ENCODE measurements at places on chromosomes 7 and 10.

- peak; percentile 79 for DNase-seq
Observed at GRCh38 chr10:79273604-79274003, 73.7 kb upstream of the PPIF start.

GRCh38 chr7:36236073-36236472 is 83.0 kb downstream of the EEPD1 start:
- no peak for DNase-seq

- DNase-seq, result no peak
Observed at GRCh38 chr10:13328613-13329012, 19.5 kb downstream of the SEPHS1 start.

DNA sequence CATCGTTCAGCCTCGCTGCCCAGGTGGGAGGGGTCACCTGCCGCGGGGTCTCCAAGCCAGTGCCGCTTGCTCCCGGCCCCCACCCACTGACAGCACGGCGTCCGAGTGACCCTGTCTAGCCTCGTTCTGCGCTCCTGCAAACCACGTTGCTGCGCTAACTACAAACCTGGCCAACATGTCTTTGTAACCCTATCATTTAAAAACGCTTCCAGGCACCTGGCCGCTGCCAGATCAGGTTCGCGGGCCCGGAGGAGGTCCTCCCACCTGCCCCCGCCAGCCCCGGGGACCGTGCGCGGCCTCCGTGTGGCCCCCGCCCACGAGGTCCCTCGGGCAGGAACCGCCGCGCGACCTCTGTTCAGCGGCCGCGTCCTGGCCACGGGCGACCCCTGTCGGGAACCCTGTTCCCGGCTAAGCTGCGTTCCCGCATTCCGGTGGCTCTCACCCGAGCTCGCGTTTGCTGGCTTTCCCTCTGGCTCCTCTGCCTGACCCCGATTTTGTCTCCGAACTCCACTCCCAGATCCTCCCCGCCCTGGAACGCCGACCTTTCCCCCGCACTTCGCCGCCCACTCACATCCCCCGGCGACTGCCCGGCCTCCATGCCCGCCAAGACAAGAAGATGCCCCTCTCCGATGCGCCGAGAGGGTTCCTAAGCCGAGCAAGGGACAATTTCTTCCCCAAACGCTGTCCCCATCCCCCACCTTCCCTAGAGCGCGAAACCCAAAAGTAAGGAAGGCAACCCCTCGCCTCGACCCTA is 2.4 kb downstream of the SFMBT2 start:
- DNase-seq, result peak; percentile 82

DNA sequence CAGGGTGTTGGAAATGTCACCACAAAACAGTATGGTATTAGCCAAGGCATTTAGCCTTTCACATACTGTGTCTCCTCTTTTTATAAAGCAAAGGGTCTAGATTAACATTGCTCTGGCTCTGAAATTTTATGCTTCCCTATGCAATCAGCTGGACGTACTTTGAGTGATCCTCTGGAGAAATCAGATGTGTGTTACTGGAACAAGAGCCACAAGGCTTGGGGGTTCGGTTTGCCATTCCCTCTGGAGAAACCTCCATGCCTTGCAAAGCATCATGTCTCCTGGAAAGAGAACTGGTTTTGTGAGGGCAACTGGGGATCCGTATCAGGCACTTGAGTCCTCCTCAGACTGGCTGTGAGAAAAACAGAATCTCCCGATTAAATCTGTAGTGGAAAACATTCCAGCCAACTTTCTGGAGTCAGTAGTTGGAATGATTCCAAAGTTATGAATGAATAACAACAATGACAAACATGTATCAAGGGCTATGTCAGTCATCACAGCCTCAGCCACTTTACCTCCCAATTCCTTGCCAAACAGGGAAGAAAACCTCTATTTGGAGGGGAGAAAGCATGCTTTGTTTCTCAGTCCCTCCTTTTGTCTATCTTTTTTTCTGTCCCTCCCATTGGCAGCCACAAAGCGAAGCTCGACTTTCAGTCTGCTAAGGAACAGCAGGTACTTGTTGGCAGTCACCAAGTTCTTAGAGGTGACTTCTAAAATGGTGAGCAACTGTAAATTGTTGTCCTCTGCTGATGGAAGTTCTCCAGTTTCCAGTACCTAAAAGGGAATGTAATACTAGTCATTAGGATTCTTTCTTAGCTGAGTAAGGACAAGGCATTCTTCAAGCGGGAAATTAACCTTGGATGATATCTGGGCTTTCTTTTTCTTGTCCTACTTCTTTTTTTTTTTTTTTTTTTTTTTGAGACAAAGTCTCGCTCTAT is 864.8 kb upstream of the AUTS2 start:
- peak; percentile 55 for DNase-seq

DNA sequence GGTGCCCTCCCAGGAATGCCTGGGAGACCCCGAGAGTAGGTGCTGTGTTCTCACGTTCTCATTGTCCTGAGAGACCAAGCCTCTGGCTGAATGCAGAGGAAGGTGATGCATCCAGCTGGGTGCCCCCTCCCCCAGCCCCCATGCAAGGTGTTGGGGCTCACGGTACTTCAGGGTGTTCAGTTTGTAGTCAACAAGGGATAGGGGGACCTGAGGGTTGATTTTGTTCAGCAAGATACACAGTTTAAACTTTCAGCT is 60.4 kb upstream of the DUSP5 start:
- DNase-seq, result no peak

- DNase-seq, result no peak
Observed at GRCh38 chr10:125994601-125995000, 98.2 kb downstream of the FANK1 start.

DNA sequence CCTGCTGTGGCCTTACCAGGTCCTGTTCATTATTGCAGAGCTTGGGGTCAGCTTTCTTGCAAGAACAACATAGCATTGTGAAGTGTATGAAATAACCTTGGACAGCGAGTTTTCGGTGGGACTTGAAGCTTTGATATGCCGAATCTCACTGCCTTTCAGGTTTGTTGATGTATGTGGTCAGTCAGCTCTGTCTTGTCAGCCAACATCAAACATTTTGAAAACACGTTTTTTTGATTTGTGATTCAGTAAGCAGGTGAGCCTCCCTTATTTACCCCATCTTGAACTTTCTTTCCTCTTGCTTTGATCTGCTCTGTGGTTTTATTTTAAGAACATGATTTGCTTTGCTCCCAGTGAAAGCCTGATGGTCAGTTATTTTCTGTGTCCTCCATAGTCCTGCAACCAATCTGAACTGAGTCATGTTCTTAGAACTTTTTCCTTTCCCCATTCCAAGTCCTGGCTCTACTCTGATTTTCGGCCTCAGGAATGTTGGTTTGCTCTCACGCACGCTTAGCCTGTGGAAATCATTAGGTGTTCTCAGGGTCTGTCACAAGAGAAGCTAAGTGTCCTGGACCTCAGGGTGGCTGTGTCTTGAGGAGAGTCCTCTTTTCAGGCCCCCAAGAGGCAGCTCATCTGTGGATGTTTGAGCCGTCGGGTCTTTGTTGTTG is 8.7 kb downstream of the WBP1L start:
- no peak for DNase-seq

GRCh38 chr7:68725843-68726785 is 872.2 kb upstream of the AUTS2 start:
- no peak for DNase-seq

- no peak for DNase-seq
Observed at GRCh38 chr10:59281861-59282260, 80.5 kb downstream of the FAM13C start.

DNA sequence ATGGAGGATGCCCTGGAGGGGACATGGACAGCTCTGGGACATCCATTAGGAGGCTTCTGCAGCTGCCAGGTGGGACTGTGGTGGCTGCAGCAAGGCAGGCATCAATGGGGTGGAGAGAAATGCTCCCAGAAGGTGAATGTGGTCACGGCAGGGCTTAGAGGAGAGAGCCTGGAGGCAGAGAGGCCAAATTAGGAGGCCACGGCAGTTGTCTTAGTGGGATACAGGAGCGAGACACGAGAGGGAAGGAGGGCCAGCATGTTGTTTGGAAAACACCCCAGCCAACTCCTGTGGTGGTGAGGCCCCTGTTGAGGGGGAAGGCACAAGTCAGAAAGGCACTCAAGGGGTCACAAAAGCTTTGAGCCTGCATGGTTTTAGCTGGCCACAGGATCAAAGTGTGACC is 14.6 kb upstream of the ECHDC3 start:
- no peak for DNase-seq

GRCh38 chr10:6098156-6098555 is 9.3 kb downstream of the RBM17 start:
- DNase-seq, result no peak

DNA sequence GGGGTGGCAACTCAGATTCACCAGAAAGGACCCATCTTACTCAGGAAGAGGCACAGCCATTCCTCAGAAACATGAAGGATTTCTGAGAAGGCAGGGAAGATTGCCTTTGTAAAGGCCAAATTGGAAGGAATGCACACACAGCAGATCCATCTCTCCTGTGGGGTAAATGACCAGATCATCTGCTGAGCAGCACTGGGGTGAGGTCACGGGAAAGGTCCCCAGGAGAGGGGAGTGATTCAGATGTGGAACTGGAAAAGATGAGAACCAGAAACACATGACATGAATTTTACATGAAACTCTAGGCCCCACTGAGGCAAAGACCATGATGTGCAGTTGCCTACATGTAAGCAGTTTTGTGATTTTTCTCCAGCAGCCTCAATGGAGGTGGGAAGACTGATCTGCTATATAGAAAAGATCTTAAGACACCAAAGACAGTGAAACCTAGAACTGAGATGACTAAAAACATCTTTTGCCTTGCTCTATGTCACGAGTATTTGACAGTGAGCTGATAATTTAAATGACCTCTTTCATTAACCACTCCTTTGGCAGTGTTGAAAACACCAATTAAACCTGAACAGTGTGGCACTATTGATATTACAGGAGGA is 91.6 kb downstream of the AMPH start:
- no peak for DNase-seq

DNA sequence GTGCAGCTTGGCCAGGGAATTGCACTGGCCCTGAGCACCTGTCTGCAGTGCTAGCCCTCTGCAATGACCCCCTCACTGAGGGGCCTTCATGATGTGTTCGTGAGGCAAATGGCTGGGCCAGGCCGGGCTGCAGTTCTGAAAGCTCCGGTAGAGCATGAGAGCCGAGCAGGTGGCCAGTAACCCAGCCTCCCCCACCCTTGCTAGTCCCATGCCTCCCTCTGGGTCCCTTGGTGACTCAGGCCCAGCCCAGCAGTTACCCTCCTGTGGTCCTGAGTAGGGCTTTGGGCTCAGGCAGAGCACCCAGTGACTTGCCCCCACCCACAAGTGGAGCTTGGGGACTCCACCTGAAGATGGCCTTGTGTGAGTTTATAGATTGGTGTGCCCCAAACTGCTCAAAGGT is 16.1 kb upstream of the CSGALNACT2 start:
- no peak for DNase-seq

DNA sequence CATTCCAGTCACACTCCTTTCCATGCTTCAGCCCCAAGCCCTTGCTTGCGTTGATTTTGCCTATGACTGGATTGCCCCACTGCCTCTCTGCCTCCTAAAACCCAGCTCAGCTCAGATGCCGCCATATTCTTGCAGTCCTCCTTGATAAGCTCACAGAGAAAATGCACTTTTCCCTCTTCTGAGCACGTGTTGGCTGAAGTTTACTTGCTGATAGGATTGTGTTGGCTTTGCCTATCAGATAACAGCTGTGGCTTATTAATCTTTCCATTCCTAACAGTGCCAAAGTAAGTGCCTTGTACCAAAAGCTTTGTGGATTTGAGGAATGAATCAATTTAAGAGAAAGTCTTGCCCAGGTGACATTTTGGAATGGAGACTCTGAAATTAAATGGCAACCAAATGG is 249.2 kb downstream of the PHTF2 start:
- DNase-seq, result no peak

DNA sequence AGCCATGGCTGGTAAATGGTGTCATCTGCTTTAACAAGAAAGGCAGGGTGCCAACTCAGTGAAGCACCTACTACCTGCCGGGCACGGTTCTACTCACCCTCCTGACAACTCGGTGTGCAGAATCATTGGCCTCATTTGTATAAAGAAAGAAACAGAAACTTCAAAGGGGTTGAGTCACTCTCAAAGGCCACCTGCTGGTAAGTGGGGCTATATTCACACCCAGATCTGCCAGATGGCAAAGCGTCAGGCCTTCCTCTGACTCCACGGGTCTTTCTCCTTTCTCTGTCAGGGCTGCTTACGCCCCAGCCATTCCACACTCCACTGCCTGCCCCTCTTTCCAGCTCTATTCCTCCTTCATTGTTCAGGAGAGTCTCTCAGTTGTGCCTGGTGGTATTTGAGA is 309.2 kb downstream of the GFRA1 start:
- no peak for DNase-seq

GRCh38 chr7:87155788-87156187 is 3.5 kb downstream of the DMTF1 start:
- no peak for DNase-seq

DNA sequence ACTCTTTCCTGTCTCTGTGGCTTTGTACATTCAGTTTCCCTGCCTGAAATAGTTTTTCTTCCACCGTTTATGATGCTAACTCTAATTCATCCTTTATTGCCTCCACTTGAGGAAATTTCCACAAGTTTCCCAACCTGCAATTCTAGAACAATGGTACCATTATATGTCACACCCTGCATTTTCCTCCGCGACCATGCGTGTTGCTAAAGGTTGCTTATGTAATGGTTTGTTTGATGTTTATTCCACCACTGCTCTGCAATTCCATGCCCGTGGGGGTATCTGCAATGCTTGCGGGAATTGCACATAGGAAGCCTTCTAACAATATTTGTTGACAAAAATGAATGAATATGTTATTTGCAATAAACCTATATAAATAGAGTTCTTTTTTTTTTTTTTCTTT is 69.5 kb upstream of the ST8SIA6 start:
- DNase-seq, result no peak

DNA sequence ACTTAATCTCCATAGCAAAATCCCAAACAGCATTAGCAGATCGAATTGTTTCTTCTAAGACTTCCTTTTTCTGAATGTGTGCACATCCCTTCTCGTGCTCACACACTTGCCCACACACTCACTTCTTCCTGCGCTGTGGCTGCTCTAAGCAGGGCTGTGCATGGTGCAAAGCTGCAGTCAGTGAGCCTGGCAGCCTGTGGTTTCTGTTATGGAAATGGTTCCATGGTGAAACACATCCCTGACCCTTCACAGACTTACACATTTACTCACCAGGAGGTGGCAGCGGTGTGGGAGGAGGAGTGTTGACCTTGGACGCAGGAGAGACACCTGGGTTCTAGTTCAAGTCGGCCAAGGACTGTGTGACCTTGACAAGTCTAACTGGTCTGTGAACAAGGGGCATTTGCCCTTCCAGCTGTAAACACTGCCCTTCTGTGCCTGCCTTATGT is 24.9 kb downstream of the MTURN start:
- DNase-seq, result no peak

- peak; percentile 63 for DNase-seq
Observed at GRCh38 chr7:45089341-45089891, 647 bp upstream of the NACAD start.

DNA sequence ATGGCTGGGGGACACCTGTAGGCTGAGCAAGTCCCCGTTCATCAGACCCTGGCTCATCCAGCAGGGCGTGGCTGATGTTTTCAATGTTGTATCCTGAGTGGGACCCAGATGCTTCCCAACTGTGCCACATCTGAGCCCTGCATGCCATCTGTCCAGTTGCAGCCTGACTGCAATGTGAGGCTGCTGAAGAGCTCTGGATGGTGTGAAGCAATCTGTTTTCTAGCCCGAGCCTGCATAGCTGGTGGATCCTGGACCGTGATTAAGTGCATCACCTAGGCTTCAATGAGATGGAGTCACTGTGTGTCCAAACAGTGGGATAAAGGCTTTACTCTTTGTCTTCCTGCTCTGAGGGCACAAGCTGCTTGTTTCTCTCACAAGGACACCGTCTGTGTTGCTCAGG is 99.8 kb downstream of the TCF7L2 start:
- no peak for DNase-seq

Data from lung (tissue), 17 donors.